Aorta (tissue), 5 donors: ENCODE measurements at places on chromosomes 13 and 19.

GRCh38 chr13:80359778-80360452 lies 19.0 kb upstream of the SPRY2 start:
- no peak for DNase-seq

GRCh38 chr13:51734786-51735185 lies 69.2 kb downstream of the DHRS12 start:
- DNase-seq = no peak

- no peak for DNase-seq
Observed at GRCh38 chr19:38385057-38385803, 2.6 kb downstream of the GGN start.

GRCh38 chr19:46279177-46279576 lies 17.7 kb upstream of the HIF3A start:
- DNase-seq = no peak

- no peak for DNase-seq
Observed at GRCh38 chr19:29761575-29762232, 46.6 kb upstream of the C19orf12 start.

GRCh38 chr19:32570081-32570785 lies 10.8 kb upstream of the PDCD5 start:
- DNase-seq = peak; percentile 32

- DNase-seq = no peak
Observed at GRCh38 chr19:39133431-39134270, 8.1 kb downstream of the PAK4 start.

- no peak for DNase-seq
Observed at GRCh38 chr19:10988380-10988779, 27.6 kb downstream of the SMARCA4 start.

DNA sequence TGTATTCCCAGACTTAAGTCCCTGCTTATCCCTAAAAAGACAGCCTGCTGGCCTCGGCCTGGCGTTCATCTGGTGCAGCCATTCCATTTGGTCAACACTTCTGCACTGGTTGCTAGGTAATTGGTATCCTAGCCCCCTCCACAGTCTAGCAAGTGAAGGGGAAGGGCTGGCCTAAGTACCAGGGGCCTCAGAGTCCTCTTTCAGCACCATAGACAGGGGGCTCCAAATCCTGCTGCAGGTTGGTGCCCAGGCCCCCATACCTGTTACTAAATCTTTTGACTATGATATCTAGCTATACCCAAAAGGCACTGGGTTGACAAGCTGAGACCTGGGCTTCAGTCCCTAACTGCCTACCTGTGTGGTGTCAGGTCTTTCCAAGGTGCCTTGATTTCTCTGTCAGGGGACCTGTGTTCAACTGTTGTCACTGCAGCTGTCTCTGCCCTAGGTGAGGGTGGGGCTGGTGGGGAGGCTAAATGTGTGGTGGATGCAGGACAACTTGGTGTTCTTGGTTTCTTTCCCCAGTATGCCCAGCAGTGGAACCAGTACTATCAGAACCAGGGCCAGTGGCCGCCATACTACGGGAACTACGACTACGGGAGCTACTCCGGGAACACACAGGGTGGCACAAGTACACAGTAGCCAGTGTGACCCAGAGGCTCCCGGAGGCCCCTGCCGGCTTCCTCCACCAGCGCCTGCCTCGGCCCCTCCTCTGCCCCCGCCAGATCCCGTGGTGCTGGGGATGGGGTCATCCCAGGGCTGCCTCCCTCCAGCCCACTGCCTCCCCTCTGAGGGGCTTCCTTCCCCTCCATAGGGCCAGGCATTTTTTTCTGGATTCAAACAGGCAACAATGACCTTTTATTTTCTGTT lies 3.8 kb upstream of the CCDC97 start:
- peak; percentile 36 for DNase-seq

- no peak for DNase-seq
Observed at GRCh38 chr13:51478418-51479198, 25.8 kb upstream of the INTS6 start.

- no peak for DNase-seq
Observed at GRCh38 chr13:106911020-106911419, 343.1 kb upstream of the ARGLU1 start.

DNA sequence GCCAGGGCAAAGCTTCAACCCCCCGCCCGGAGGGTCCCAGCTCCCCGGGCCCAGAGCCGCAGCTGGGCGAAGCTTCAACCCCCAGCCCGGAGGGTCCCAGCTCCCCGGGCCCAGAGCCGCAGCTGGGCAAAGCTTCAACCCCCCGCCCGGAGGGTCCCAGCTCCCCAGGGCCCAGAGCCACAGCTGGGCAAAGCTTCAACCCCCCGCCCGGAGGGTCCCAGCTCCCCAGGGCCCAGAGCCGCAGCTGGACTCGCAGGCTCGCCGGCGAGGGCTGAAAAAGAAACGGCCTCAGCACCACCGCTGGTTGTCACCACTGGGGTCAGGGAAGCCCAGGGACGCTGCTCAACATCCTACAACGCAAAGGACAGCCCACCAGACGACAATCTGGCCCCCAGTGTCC lies 5.2 kb downstream of the REXO1 start:
- DNase-seq = no peak

DNA sequence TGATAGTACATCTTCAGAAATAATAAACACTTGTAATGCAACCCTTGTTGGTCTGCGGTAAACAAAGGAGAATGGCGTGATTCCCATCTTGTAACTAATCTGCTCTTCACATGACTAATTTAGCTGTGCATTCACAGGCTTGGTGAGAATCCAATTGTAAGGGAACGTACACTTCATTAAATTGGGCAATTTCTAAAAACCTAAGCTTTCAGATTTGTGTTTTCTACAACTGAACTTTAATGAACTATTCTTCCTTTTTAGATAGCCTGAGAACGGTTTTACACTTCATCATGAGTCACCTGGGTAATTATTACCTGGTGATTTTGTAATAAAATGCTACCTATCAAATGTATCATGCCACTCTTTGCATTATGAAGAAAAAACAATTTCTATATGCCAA lies 306.9 kb downstream of the KLF5 start:
- no peak for DNase-seq

DNA sequence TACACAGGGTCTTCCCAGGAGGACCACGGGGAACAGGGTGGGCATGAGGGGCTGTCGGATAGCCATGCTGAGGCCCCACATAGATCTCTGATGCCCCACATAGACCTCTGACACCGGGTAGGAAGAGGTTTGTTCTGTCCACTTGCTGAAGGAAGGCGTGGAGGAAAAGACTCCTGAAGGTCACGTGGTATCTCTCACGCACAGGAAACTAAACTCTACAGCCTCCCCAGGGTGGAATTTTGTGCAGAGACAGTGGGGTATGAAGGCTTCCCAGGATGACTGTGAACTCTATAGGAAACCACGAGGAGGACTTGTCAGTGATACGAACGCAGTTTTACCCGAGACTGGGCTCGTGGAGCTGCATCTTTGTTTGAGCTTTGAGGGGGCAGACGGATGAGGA lies 2.8 kb downstream of the EVI5L start:
- DNase-seq = no peak

GRCh38 chr19:48926909-48927308 lies 6.6 kb upstream of the DHDH start:
- peak; percentile 83 for DNase-seq

DNA sequence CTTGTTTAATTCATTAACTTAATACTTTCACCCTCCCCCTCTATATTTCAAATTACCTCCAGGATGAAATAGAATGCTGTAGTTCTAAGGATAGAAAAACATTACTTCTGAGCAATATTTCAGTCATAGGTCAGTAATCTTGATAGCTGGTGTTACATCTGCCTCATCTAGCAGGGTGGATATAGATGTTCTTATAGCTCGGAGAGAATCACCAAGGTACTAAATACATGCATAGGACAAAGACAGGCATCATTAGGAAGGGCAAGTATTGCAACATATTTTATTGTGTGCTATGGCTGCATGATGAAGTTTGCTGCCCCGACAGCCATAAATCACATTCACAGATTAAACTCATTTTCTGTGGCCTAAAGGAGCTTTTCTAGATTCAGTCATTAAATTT lies 601.0 kb downstream of the FGF9 start:
- DNase-seq = no peak

DNA sequence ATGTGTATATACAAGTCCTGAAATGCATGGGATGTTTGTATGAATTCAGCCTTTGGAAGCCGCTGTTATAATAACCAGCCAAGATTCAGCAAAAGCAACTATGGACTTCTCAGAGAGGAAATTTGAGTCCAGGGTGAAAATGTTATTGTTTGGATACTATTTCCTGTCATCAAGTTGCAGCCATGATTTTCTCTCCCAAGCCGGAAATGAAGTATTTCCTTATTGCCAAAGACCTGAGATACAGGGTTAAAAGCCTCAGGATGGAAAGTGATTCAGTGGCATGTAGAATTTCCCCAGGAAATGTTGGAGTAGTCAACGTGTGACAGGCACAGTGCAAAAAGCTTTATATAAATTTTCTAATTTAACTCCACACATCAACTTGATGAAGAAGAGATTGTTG lies 133.9 kb downstream of the IRS2 start:
- DNase-seq = no peak

GRCh38 chr19:310141-310651 lies 19.0 kb upstream of the PLPP2 start:
- DNase-seq = peak; percentile 44

- no peak for DNase-seq
Observed at GRCh38 chr13:97011446-97012131, 17.3 kb upstream of the OXGR1 start.

DNA sequence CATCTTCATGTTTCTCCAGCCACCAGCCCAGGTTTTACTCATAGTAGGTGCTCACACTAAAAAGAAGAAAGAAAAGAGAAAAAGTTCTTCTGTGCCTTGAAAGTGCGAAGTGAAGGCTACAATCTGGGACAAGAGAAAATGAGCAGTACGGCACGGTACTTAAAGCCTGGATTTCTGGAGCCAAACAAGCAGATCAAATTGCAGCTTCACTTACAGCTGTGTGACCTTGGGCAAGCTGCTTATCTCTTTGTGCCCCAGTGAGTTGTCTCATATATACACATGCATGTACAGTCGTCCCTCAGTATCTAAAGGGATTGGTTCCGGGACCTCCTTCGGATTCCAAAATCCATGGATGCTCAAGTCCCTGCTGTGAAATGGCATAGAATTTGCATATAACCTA lies 41.8 kb downstream of the GSX1 start:
- DNase-seq = no peak

DNA sequence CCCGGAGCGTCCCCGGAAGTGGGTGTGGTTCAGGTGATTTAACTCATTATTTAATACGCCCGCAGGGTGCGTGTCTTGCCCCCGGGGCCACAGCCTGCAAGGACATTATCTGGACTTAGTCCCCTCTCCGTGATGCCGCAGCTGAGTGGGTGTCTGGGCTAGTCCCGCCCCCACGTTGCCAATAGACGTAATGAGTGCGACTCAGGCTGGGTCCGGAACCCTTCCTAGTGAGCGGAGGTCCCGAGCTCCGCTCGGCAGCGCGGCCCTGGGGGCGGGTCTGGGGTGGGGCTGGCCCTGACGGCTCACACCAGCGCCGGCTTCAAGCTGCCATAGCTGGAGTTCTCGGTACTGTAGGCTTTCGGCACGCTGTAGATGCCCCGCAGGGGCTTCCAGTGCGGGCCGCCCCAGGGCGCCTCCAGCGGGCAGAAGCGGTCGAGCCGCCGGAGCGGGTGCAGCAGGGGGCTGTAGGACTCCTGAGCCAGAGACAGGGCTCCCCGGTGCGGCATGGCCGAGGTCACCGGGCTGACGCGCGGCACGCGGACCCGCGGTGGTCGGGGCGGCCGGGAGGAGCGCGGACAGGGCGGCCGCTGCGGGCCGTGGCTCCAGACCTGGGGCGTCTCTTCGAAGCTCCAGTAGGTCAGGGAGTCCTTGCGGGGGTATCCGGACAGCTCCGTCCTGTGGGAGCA lies 918 bp upstream of the LHB start:
- DNase-seq = peak; percentile 86

GRCh38 chr19:35743640-35744429 lies 1.4 kb downstream of the U2AF1L4 start:
- peak; percentile 68 for DNase-seq

- DNase-seq = no peak
Observed at GRCh38 chr13:33758113-33758512, 59.8 kb upstream of the RFC3 start.

GRCh38 chr13:42109957-42110356 lies 61.5 kb downstream of the DGKH start:
- no peak for DNase-seq

DNA sequence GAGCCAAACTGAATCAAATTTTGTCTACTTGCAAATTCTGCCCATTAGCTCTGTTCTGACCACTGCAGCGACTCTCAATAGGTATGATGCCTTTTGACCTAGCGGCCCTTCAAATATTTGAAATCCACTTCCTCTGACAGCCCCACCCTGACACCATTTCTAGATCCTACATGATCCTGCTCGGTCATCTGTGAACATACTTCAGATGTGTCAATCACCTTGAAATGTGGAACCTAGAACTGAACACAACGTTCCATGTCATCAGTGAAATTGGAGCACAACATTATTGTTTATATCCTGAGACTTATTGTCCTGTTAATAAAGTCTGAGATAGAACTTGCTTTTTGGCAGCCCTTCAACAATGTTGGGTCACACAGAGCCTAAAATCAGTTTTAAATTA lies 98.2 kb downstream of the UBL3 start:
- DNase-seq = no peak

DNA sequence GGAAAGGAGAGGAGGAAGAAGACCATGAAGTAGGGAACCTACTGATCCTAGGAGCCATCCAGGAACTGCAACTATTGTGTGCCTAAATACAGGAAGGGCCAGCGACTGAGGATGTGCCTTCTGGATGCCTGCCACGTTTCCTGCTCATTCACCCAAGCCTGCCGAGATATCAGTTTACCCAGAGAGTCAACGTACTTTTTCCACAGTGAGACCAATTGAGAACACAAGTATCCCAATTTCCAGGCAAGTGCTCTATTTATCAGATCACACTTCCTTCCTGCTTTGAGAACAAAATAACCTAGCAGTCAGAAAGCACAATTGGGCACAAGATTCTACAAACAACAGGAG lies 122.4 kb downstream of the AKAP11 start:
- DNase-seq = no peak

DNA sequence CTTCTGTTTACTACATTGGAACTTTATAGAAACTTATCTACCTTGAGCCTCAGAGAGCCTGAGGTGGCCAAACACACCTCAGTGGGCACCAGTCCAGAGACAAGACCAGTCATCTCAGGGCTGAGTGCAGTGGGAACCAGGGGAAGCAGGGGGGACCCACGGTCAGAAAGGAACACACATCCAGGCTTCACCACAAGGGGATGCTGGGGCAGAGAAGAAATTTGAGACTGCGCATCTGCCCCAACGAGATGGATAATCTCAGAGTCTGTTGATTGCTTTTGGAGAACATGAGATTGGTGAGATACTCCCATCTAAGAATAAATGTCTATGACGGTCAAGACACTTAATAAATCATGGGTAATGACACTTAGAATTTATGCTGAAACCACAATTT lies 98.7 kb downstream of the DOCK9 start:
- DNase-seq = no peak

DNA sequence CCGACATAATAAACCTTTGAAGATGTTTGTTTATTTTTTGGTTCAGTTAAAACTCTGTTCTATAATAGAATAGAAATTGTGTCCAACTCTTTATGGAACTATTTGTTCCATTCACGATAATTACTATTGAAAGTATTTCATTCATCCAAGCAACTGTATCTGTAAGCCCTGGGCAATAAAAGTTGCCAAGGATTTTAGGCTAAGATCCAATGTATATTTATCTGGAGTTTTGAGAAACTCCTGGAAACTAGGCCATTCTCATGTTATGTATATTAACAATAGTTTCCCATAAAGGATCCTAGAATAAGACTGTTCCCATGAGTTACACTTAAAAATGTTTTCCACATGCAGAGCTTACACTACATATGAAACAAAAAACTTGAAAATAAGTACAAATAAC lies 261.6 kb downstream of the SLITRK6 start:
- no peak for DNase-seq

- DNase-seq = no peak
Observed at GRCh38 chr13:110284779-110285484, 22.0 kb downstream of the COL4A1 start.
